ENCODE measurements at places on chromosomes 12 and 14. TPM values are rescaled to one million over a fixed set of nuclear protein-coding genes. Genes with fewer than 3 reads are reported as not detected.

Gene MYH6
- not detected for total RNA-seq

Gene RFX4
- not detected for total RNA-seq

Gene ANO2
- 96.8 TPM for total RNA-seq

Gene SOAT2
- total RNA-seq, result not detected

Gene BRMS1L
- total RNA-seq, result 2.4 TPM

Gene BCL2L14
- total RNA-seq, result not detected

Gene CMKLR1
- total RNA-seq, result not detected

Gene AHNAK2
- 35.3 TPM for total RNA-seq

Gene IAPP
- total RNA-seq, result not detected

Gene NANOG
- total RNA-seq, result not detected

Gene AICDA
- not detected for total RNA-seq

Gene SLC39A5
- total RNA-seq, result 0.38 TPM

Gene SERPINA1
- total RNA-seq, result not detected

Gene UTP20
- total RNA-seq, result 8.4 TPM

Gene SPTB
- total RNA-seq, result under 0.01 TPM

Gene GLI1
- not detected for total RNA-seq

Gene CLEC1B
- total RNA-seq, result not detected

Gene CLEC2A
- not detected for total RNA-seq

Gene ART4
- total RNA-seq, result 2.1 TPM

All from bladder microvascular endothelial cell (primary cell).